ENCODE measurements at places on chromosomes 5 and 9.

GRCh38 chr9:77848897-77849296 lies 182.7 kb downstream of the GNAQ start:
- no peak for ATAC-seq

DNA sequence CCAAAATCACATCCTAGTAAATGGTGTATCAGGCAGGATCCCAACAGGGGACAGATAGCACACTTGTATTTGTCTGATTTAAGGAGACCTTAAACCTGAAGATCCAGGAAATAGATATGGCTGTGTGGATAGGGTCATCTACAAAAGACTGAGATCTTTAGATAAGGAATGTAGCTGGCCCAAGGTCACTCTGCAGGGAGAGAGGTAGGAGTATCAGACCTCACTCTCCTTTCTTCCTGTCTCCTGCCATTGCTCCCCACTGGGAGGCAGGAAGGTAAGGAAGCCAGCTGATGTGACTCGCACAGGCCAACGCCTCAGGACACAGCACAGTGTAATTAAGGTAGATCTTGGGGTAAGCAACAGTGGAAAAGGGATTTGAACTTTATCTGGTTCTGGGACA lies 85.8 kb downstream of the PLPPR1 start:
- no peak for ATAC-seq

DNA sequence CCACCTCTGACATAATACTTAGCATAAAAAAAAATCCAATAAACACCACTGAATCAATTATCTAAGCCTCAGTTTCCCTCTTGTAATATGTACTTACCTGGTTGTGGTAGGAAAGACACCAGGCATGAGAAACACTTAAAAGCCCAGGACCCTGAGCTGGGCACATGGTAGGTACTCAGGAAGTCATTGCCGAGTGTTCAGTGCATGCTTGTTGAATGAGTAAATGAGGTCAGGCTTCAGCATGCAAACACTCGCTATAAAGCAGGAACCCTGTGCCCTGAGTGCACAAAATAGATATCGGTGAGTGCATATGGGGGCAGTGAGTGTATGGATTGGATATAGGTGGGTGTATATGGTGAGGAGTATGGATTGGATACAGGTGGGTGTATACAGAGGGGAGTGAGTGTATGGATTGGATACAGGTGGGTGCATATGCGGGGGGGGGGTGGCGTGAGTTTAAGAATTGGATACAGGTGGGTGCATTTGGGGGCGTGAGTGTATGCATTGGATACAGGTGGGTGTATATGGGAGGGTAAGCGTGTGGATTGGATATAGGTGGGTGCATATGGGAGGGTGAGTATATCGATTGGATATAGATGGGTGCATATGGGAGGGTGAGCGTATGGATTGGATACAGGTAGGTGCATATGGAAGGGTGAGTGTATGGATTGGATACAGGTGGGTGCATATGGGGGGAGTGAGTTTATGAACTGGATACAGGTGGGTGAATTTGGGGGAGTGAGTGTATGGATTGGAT lies 194.3 kb upstream of the MSX2 start:
- ATAC-seq, result no peak

- no peak for ATAC-seq
These were observed 15.1 kb downstream of the ANGPTL2 start for GRCh38 chr9:127107171-127107928.

- no peak for ATAC-seq
These were observed 275.2 kb downstream of the MSX2 start for GRCh38 chr5:174999581-174999980.
